ENCODE measurements at places on chromosomes 5 and 9. TPM values are rescaled to one million over a fixed set of nuclear protein-coding genes. Genes with fewer than 3 reads are reported as not detected.

TRPM3 gene
- total RNA-seq = 0.50 TPM

RXRA gene
- total RNA-seq = 14.6 TPM

ELAVL2 gene
- total RNA-seq = under 0.01 TPM

ERP44 gene
- total RNA-seq = 6.9 TPM

SNX2 gene
- 123 TPM for total RNA-seq

RALGDS gene
- 23.6 TPM for total RNA-seq

TMEM174 gene
- total RNA-seq = not detected

ARL14EPL gene
- not detected for total RNA-seq

CWC27 gene
- total RNA-seq = 16.9 TPM

PLEKHG4B gene
- total RNA-seq = not detected

ERAP2 gene
- total RNA-seq = 180 TPM

SLC6A18 gene
- total RNA-seq = not detected

MELK gene
- 6.2 TPM for total RNA-seq

CATSPER3 gene
- total RNA-seq = under 0.01 TPM

PCDH1 gene
- total RNA-seq = 2.3 TPM

PCDHA9 gene
- 0.26 TPM for total RNA-seq

FEM1C gene
- 20.3 TPM for total RNA-seq

SIT1 gene
- not detected for total RNA-seq

NEK6 gene
- 64.5 TPM for total RNA-seq

MSX2 gene
- 1.3 TPM for total RNA-seq

TAF11L11 gene
- not detected for total RNA-seq

PCDHB5 gene
- 2.8 TPM for total RNA-seq

FYB1 gene
- total RNA-seq = under 0.01 TPM

AOPEP gene
- total RNA-seq = 66.8 TPM

F12 gene
- total RNA-seq = under 0.01 TPM

BSPRY gene
- total RNA-seq = not detected

PRRX2 gene
- 4.6 TPM for total RNA-seq

EGR1 gene
- 8.8 TPM for total RNA-seq

TMEM215 gene
- not detected for total RNA-seq

TMED7 gene
- 104 TPM for total RNA-seq

OR1Q1 gene
- not detected for total RNA-seq

ZBED3 gene
- 1.0 TPM for total RNA-seq

SARDH gene
- 9.0 TPM for total RNA-seq

ISL1 gene
- total RNA-seq = not detected

ECPAS gene
- 107 TPM for total RNA-seq

MOB3B gene
- under 0.01 TPM for total RNA-seq

AK3 gene
- total RNA-seq = 90.3 TPM

CCDC192 gene
- not detected for total RNA-seq

INSL4 gene
- not detected for total RNA-seq

CBY3 gene
- total RNA-seq = not detected

IL5 gene
- not detected for total RNA-seq

SEPTIN8 gene
- total RNA-seq = 64.2 TPM

NR5A1 gene
- total RNA-seq = not detected

COL5A1 gene
- 63.7 TPM for total RNA-seq

ADGRD2 gene
- not detected for total RNA-seq

AKNA gene
- total RNA-seq = 9.8 TPM

LCN12 gene
- total RNA-seq = not detected

TRIM36 gene
- total RNA-seq = under 0.01 TPM

BARHL1 gene
- total RNA-seq = not detected

IRX1 gene
- total RNA-seq = not detected

ERBIN gene
- total RNA-seq = 79.9 TPM
